Activated T-helper 2 cell treated with anti-CD3 and anti-CD28 coated beads, Interferon-gamma antibody, Interleukin-2, Interleukin-4, amounts not matched to agents 10 μg/mL and 5 μg/mL and 100 μg/mL, durations not matched to agents 14 hours and 24 hours and 36 hours (primary cell): ENCODE measurements at places on chromosomes 12 and 14. TPM values are rescaled to one million over a fixed set of nuclear protein-coding genes. Genes with fewer than 3 reads are reported as not detected.

DNA sequence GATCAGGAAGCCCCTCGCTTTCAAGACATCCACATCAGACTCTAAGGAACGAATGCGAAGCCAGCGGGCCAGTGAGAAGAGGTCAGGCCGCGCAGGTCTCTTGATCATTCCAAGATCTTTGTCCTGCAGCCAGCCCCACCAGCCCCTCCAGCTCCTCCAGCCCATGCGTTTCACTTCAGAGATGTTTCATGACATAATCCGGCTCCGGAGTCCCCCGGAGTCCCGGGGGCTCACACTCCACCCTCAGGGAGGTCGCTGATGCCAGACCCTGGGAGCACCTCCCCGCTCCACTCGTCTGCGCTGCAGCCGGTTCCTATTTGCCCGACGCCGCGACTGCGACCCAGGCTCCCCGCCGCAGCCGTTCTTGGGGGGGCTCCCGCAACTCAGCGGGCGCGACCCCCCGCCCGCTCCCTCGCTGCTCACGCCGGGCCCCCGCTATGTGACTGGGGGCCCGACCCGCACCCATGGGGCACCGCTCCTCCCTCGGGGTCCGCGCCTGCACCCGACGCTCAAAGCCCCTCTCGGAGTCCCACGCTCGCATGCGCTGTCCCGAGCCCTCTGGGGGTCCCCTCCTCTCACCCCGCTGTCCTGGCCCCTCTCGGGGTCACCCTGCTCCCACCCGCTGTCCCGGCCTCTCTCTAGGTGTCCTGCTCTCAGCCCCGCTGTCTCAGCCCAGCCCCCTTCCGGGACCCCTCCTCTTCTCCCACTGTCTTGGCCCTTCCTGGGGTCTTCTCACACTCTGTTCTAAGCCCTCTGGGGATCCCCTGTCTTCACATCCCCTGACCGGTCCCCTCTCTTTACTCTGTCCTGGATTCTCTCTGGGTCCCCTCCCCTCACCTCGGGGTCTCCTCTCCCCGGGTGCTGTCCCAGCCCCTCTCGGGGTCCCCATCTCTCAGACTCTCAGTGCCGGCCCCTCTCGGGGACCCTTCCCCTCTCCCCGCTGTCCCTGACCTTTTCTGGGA lies 1.1 kb downstream of the TAOK3 start:
- no peak overlapping the region for H3K27ac ChIP-seq
- no peak for DNase-seq
- H3K27me3 ChIP-seq = peaks cover 15% of the 10 kb centered on the region
- H3K4me1 ChIP-seq = peaks cover 39% of the 10 kb centered on the region

DNA sequence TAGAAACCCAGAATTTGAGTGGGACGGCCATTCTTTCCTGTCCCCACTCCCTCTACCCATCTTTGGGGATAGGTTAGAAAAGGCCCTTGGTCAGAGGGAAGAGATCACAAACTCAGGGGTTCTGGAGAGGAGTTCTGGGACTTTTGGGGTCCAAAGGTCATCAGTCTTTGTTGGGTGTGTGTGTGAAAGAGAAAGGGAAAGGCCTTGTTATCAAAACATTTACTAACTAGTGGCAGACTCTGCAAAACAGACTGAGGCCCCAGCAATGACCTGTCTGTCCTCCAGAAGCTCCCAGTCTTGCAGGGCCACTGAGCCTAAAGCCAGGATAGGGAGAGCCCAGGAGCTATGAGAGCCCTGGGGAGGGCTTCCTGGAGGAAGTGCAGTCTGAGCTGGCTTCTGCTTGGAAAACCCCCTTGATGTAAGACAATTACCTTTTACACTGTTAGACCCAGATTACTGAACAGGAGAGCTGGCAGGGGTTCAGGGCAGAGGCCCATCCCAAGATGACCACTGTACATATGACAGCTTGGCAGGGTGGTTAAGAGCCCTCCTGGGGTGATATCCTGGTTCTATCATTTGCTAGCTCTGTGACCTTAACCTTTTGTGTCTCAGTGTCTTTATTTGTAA lies 429.1 kb upstream of the CCDC196 start:
- H3K4me3 ChIP-seq = no peak overlapping the region
- H3K27me3 ChIP-seq = peaks cover 6% of the 10 kb centered on the region
- no peak overlapping the region for H3K27ac ChIP-seq
- DNase-seq = no peak
- H3K36me3 ChIP-seq = no peaks in the 10 kb centered on the region
- no peaks in the 10 kb centered on the region for H3K4me1 ChIP-seq

- H3K27me3 ChIP-seq = peaks cover 2% of the 10 kb centered on the region
- no peak overlapping the region for H3K27ac ChIP-seq
- H3K4me1 ChIP-seq = peaks cover 17% of the 10 kb centered on the region
- DNase-seq = no peak
- H3K36me3 ChIP-seq = no peaks in the 10 kb centered on the region
Observed at GRCh38 chr12:47033789-47034555, 45.4 kb upstream of the PCED1B start.

GRCh38 chr14:24607081-24607480 lies 2.4 kb downstream of the GZMH start:
- H3K36me3 ChIP-seq = peaks cover 3% of the 10 kb centered on the region
- peak overlapping the region; percentile 65 for H3K4me3 ChIP-seq
- H3K27me3 ChIP-seq = peaks cover 1% of the 10 kb centered on the region
- DNase-seq = no peak

DNA sequence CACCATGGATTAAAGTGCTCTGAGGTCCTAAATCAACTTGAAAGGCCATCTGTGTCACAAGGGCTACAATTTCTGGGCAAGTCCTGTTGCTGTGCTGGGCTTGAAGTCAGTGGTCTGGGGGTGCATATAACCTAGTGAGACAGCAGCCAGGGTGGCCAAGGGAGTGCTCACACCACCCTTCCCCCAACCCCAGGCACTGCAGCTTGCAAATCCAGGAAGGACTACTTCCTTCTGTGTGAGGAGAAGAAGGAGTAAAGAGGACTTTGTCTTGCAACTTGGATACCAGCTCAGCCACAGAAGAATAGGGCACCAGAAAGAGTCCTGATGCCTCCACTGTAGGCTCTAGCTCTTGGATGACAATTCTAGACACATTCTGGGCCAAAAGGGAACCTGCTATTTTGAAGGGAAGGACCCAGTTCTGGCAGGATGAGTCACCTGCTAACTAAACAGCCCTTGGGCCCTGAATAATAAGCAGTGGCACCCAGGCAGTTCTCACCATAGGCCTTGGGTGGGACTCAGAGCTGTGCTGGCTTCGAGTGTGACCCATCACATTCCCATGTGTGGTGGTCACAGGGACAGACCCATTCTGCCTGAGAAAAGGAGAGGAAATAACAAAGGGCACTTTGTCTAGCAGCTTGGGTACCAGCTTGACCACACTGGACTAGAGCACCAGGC lies 32.6 kb upstream of the DHRS7 start:
- H3K36me3 ChIP-seq = peaks cover 3% of the 10 kb centered on the region
- H3K27ac ChIP-seq = no peak overlapping the region
- peaks cover 16% of the 10 kb centered on the region for H3K4me1 ChIP-seq

DNA sequence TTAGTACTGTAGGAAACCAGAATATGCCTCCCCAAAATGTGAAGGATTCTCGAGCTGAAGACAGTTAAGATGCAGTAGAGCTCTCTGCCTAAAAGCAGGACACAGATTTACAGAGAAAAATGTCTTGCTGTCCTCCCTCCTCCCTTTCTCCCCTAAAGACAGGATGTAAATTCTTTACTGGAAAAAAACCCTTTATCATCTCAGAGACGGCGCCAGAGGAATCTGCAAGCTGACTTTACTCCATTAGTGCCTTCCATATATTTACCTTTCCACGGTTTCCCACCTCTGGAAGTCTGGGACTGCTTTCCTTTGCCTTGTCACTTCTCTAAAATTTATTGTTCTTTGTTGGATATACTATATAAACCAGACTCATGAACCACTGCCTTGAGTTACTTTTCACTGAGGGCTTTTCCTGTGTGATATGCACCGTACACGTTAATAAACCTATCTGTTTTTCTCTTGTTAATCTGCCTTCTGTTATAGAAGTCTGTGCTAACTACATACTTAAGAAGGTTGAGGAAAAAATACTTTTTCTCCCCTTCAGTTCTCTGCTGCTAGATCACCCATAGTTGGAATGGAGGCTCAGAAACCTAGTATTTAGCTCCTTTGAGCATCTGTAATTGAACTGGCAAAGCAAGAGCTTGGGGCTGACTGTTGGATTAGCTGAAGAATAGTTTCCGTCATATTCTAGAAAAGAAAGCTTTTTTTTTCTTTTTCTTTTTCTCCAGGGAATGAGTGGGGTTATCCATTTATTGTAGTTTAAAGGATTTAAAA lies 99.9 kb downstream of the RAD51B start:
- no peak overlapping the region for H3K27ac ChIP-seq
- H3K4me1 ChIP-seq = no peaks in the 10 kb centered on the region
- no peak overlapping the region for H3K4me3 ChIP-seq
- H3K36me3 ChIP-seq = no peaks in the 10 kb centered on the region

DNA sequence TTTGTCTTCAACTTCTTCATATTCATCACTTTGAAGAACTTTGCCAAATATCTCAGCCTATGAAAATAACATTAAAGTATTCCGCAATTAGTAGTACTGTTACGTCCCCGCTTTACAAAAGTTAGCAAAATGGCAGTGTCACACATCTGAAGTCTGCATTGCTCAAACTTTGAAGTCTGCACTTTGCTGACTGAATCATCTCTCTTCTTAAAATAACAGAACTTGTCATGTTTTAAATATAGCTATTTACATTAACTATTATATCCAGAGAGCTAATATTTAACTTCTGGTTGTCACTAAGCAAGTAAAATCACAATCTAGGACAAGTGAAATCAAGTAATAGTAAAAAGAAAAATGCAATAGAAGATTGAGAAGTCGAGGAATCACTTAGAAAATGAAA lies 34.5 kb downstream of the IPO8 start:
- DNase-seq = no peak
- H3K27me3 ChIP-seq = no peaks in the 10 kb centered on the region
- H3K27ac ChIP-seq = no peak overlapping the region
- H3K4me1 ChIP-seq = no peaks in the 10 kb centered on the region

DNA sequence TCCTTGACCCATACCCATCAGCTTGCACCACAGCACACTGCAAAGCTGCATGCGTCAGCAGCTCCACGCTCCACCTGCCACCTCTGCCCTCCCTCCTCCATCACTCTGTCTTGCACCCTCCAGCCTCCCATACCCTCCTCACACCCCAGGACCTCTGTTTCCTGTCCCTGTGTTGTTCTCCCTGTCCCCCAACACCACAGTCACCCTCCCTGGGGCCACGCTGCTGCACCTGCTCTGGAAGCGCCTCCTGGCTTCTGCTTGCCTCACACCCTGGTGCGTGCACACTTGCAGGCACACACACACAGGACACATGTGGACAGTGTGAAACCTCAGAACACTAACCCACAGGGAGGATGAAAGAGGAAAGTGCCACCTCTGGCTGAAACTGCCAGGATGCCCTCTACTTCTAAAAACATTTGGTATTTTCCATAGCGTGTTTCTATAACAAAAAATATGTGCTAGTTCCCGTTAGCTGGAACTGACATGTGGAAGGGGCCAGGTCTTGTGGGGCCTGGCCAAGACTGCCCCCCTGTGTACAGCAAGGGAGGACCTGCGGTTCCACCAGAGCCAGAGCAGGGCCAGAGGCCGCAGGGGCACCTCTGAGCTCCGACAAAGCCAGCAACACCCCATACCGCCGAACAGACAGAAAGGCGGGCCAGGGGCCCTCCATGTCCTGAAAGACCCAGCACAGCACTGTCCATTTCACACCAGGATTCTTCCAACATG lies 10.0 kb downstream of the BRF1 start:
- peaks cover 31% of the 10 kb centered on the region for H3K4me1 ChIP-seq
- H3K36me3 ChIP-seq = peaks cover 6% of the 10 kb centered on the region
- H3K27me3 ChIP-seq = no peaks in the 10 kb centered on the region
- no peak for DNase-seq
- H3K4me3 ChIP-seq = no peak overlapping the region

- no peaks in the 10 kb centered on the region for H3K27me3 ChIP-seq
- H3K36me3 ChIP-seq = peaks cover 3% of the 10 kb centered on the region
- no peak for DNase-seq
- H3K27ac ChIP-seq = no peak overlapping the region
- H3K4me1 ChIP-seq = peaks cover 2% of the 10 kb centered on the region
Observed at GRCh38 chr12:1346126-1346525, 248.3 kb downstream of the FBXL14 start.

GRCh38 chr12:597926-598568 lies 65.2 kb downstream of the NINJ2 start:
- no peak for DNase-seq
- no peak overlapping the region for H3K27ac ChIP-seq
- H3K27me3 ChIP-seq = peaks cover 1% of the 10 kb centered on the region
- no peak overlapping the region for H3K4me3 ChIP-seq
- H3K36me3 ChIP-seq = no peaks in the 10 kb centered on the region
- no peaks in the 10 kb centered on the region for H3K4me1 ChIP-seq

- no peaks in the 10 kb centered on the region for H3K27me3 ChIP-seq
- H3K36me3 ChIP-seq = peaks cover 50% of the 10 kb centered on the region
- no peak for DNase-seq
- peak overlapping the region; percentile 77 for H3K27ac ChIP-seq
- peaks cover 46% of the 10 kb centered on the region for H3K4me1 ChIP-seq
- H3K4me3 ChIP-seq = no peak overlapping the region
Observed at GRCh38 chr12:110316861-110317260, 35.8 kb downstream of the ATP2A2 start.

GRCh38 chr14:88209273-88209672 lies 113.8 kb downstream of the KCNK10 start:
- H3K4me3 ChIP-seq = no peak overlapping the region
- no peak overlapping the region for H3K27ac ChIP-seq
- H3K4me1 ChIP-seq = no peaks in the 10 kb centered on the region
- H3K27me3 ChIP-seq = no peaks in the 10 kb centered on the region
- DNase-seq = no peak
- no peaks in the 10 kb centered on the region for H3K36me3 ChIP-seq

DNA sequence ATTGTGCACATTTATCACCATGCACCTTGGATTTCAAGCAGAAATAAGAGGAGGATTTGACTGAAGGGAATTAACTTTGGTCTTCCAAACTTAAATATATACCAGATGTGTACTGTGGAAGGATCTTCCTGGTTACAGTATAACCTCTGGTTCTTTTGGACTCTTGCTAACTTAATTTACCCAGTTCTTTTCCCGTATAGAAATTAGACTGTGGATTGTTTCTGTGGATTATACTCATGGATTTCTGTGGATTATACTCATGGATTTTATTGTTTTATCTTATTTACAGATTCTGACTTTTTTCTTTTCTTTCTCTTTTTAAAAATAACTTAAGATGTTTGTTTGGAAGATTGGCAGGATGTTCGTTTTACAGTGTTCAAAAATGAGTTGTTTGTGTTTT lies 215.3 kb downstream of the RAD51B start:
- no peak overlapping the region for H3K27ac ChIP-seq
- H3K4me3 ChIP-seq = no peak overlapping the region
- peaks cover 4% of the 10 kb centered on the region for H3K27me3 ChIP-seq

GRCh38 chr12:27571463-27571862 lies 47.5 kb downstream of the PPFIBP1 start:
- no peak overlapping the region for H3K4me3 ChIP-seq
- no peak overlapping the region for H3K27ac ChIP-seq
- H3K36me3 ChIP-seq = no peaks in the 10 kb centered on the region
- peaks cover 20% of the 10 kb centered on the region for H3K27me3 ChIP-seq
- peaks cover 16% of the 10 kb centered on the region for H3K4me1 ChIP-seq

The CATSPERB gene
- 0.46 and 0.69 TPM in 2 replicates for total RNA-seq

The TMBIM4 gene
- 62.4 and 75.0 TPM in 2 replicates for total RNA-seq

The ENDOU gene
- total RNA-seq = not detected in 2 replicates

The ZNF385A gene
- total RNA-seq = 0.60 and 0.78 TPM in 2 replicates

The HOXC9 gene
- total RNA-seq = not detected in 2 replicates

The KRT77 gene
- not detected in 2 replicates for total RNA-seq

The LLPH gene
- total RNA-seq = 31.0 and 33.7 TPM in 2 replicates

The SIX1 gene
- 0.30 and 0.48 TPM in 2 replicates for total RNA-seq

The AKAP5 gene
- 2.3 and 2.5 TPM in 2 replicates for total RNA-seq

The TGFB3 gene
- 3.9 and 4.1 TPM in 2 replicates for total RNA-seq

The KLRC2 gene
- 0.25 and 0.39 TPM in 2 replicates for total RNA-seq

The MPHOSPH9 gene
- 97.0 and 99.7 TPM in 2 replicates for total RNA-seq
